ENCODE measurements at places on chromosomes 16 and 17.
A peak's percentile ranks its signal among the peaks of the same experiment; 100 is the strongest.

- no peak for DNase-seq
These were observed 23.5 kb downstream of the CFAP97D1 start for GRCh38 chr17:43803758-43804157.

- DNase-seq: peak; percentile 61
These were observed 981 bp downstream of the GLG1 start for GRCh38 chr16:74605746-74606520.

GRCh38 chr16:65662256-65662655 lies 540.4 kb upstream of the CDH11 start:
- no peak for DNase-seq

- no peak for DNase-seq
These were observed 5.3 kb downstream of the ZNF469 start for GRCh38 chr16:88387941-88388627.

- no peak for DNase-seq
These were observed 2.2 kb upstream of the BAHCC1 start for GRCh38 chr17:81392909-81393654.

DNA sequence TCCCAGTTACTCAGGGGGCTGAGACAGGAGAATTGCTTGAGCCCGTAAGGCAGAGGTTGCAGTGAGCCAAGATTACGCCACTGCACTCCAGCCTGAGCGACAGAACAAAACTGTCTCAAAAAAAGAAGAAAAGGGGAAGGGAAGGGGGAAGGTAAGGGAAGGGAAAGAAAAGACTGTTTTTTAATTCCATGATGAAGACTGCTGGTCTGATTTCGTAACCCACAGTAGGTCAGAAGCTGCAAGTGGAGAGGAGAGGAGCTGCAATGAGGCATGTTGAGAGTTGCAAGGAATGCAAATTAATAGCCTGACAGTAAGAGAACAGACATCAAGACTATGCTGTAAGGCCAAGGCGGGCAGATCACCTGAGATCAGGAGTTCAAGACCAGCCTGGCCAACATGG lies 33.3 kb downstream of the HELZ start:
- no peak for DNase-seq

DNA sequence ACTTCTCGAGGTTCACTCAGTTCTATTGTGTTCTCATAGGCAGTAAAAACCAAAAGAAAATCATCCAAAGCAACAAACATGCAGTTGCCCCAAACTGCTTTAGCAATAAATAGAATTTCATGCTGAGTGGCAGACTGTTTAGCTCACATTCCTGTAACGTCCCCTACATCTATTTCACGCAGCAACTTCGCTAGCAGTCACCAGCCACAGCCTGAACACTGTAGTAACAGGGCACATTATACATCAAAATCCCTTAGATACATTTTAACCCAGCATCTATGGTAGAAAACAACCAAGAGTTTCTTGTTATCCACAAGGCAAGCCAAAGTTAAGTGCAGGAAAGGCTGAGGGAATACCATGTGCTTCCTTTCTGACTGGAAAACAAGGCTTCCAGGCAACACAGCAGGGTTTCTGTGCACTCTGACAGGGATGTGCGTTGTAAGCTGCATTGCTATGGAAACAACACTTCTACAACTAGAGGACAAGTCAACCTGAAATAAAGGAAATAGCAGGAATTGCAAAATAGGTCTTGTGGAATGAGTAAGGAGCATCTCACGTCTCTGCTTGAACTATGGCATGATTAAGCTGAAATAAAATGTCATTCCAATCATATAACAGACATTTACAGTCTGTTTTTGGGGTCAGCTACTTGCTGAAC lies 55.4 kb downstream of the CFDP1 start:
- DNase-seq: no peak

DNA sequence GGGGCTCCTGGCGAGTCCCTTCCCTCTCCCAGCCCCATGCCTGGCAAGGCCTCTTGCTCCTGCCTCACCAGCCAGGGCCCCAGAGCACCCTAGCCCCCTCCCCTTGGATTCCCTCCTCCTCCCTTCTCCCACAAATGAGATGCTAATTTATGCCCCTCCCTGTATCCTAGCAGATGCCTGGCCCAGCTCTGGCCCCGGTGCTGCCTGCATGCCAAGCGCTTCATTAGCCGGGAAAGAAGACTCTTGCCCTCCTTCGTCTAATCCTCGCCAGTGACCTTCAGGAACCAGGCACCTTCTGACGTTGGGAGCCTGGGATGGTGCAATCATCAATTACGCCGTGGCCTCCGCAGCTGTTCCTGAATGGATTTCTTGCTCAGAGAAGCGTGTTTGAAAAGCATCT lies 127.8 kb downstream of the SDK2 start:
- DNase-seq: no peak

- DNase-seq: no peak
These were observed 102.3 kb downstream of the CYTH1 start for GRCh38 chr17:78679495-78680395.

GRCh38 chr16:51407921-51408320 lies 256.9 kb upstream of the SALL1 start:
- no peak for DNase-seq

DNA sequence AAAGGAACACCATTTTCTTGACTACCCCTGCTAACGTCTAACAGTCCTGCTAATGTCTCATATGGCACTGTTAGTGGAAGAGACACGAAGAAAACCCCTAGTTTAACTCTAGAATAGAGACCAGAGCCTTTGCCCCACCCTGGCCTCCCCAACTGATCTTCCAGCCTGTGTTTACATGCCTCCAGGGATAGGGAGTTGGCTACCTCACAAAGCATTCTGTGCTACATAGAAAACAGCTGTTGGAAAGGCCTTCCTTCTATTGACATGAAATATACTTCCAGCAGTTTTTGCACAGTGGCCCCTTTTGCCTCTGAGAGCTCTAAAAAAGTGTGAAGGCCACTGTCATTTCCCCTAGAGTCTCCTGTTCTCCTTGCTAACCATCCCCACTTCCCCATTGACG lies 73.1 kb downstream of the ASIC2 start:
- DNase-seq: no peak

DNA sequence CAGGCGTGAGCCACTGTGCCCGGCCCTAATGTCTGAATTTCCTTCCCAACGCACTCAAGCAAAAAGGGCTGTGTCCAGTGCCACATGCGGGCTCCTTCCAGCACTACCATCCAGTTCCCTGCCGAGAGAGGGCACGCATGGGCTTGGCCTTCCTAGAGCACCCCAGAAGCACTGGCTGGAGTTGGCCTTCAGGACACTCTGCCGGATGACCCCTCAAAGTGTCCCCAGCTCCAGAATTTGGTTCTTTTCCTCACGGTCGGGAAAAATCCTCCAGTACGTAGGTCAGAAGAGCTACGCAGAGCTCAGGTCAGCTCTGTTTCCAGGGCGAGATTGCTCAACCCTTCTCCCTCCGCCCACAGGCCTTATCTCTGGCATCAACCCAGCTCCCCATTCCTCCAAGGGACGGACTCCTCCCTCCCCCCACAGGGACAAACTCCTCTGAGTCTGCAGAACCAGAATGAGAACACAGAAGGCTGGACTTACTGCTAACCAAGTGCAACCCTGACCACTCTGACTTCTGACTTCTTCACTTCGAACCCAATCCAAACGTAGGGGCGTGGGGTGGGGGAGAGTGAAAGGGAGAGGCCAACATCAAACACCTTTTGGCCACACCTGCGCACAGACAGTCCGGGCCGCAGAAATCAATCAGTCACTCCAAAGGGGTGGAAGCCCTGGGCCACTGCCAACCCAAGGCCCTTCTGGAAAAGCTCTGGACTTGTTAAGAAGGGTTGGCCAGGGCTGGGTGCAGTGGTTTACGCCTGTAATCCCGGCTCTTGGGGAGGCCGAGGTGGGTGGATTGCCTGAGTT lies 3.6 kb downstream of the CDC42EP4 start:
- peak; percentile 92 for DNase-seq

DNA sequence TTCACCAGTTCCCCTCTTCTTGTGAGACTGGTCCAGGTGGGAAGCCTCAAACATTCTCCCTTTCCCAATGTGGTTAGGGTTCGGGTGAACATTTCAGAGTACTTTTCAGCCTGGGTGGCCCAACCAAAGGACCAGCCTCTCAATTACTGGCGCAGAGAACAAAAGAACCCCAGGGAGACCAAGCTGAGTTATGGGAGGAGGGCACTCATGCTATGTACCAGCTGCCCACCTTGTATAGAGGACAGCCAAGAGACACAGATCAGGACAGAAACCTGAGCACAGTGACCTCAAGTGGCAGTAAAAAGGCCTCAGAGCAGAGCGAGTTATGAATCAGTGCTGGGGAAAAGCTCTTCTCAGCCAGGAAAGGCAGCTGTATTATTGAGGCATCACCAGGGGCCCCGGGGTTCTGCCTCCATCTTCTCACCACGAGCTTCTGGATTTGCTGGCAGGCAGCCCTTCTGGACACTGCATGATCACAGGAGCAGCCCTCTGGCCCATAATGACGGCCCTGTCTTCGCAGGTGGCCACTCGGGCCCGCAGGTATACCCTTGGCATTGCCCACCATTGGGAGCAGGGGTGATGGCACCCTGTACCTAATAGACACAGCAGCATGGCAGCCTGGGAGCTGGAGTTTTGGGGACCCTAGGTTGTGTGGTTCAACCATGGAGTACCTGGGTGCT lies 3.8 kb downstream of the G6PC3 start:
- no peak for DNase-seq
